ENCODE measurements at places on chromosomes 1 and 21. TPM values are rescaled to one million over a fixed set of nuclear protein-coding genes. Genes with fewer than 3 reads are reported as not detected.

The FALEC gene
- 1.6 TPM for total RNA-seq

- ATAC-seq = no peak
Measured at GRCh38 chr1:119075614-119076013, 64.8 kb downstream of the WARS2 start.

DNA sequence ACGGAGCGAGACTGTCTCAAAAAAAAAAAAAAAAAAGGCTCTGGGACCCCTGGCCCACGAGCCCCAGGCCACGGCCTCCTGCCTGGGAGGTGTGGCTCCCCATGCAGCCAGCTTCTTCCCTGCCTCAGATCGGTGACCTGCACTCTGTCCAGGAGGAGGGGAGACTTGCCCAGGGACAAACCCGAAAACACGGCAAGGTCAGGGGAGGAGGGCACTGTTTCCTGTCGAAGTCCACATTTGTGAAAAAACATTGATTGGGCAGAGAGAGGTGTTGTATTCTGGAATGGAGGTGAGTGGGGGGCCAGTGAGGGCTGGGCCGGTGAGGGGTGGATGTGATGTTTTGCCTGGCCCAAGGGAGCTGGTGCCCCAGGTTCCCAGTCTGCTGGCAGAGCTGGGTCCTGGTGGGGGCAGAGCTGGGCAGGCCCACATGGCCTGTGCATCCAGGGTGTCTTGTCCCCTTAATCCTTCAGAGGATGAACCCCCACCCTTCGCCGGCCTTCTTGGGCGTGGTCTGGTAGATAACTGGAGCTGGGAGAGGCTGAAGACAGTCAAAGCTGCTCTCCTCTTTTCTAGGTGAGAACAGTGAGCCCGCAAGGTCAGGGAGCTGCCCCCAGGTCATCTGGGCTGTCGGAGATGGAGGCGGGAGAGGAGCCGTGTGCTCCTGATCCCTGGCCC lies 12.4 kb upstream of the FAAP20 start:
- ATAC-seq = no peak

- no peak for ATAC-seq
Measured at GRCh38 chr1:227884370-227885134, 63.2 kb downstream of the WNT9A start.

The CHAF1B gene
- 5.4 TPM for total RNA-seq

DNA sequence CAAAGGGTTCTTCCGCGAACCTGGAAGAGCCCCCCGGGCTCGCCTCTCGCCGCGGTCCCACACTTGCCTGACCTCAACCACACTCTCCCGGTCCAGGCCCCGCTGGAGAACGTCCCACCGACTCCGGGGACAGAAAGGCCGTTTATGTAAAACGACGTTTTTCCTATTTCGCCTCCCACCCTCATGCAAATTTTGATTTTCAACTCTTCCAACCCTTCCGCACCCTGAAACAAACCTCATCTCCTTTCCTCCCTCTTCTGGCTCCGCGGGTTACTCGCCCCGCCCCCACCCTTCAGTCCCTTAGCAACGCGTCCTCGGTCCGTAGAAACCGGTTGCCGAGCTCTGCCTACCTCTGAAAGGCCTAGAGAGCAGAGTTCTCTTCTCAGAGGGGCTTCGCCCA lies at the start of gene C1orf141:
Gene C1orf141 (minus strand): TSS at position 276 of the 400 bp plus-strand sequence. CDS start 7,730 bp downstream, outside the sequence.
- ATAC-seq = no peak

The LCE1C gene
- 1.00 TPM for total RNA-seq

GRCh38 chr21:40569357-40569756 lies 277.6 kb downstream of the DSCAM start:
- ATAC-seq = no peak

The DNASE2B gene
- total RNA-seq = not detected

The FLG2 gene
- not detected for total RNA-seq

DNA sequence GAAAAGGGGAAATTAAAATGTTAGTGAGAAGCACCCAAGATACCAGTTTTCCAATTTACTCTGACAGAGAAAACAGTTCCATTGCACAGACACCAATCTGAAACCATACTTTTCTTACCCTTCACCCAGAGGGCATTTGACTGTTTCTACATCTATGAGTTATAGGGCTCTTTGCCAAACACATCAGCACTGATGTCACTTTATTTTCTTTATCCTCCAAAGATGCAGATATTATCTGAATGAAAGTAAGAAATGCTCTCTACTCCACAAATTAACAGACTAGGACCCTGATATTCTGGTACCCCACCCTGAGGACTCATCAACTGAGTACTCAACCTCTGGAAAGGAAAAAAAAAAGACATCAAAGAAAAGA lies 24.2 kb upstream of the PEX19 start:
- ATAC-seq = no peak

DNA sequence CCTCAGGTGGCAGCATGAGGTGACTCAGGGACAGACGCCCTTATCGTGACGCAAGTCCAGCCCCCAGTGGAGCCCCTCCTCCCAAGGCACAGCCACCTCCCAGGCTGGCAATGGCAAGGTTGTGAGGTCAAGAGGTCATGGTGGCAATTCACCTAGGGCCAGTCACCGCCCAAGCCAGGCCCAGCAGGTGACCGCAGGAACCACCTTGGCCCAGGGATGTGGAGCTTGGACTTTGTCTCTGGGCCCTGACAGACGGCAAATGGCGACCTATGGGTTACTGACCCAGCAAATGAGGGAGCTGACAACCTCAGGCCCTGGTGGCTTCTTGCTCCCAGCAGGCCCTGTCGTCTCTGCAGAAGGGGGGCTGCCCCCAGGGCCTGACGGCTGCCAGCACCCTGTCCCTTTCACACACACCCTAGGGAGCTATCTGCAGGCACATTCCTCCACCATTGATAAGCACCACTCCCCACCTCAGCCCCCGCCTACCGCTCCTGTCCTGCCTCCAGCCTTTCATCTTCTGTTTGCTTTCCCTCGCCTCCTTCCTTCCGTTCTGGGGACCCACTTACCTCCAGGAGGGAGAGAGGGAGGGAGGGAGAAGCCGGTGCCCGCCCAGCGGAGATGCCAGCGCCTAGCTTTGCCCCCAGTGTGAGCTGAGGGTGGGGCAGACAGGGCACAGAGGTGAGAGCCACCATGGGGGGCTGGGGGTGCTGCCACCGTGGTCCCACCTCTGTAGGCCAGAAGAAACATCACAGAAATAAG lies 12.1 kb downstream of the EPHA2 start:
- peak; percentile 67 for ATAC-seq
